ENCODE measurements at places on chromosomes 3 and 15.

GRCh38 chr3:159910991-159911663 lies 77.5 kb upstream of the IL12A start:
- DNase-seq: no peak

- no peak for DNase-seq
Measured at GRCh38 chr15:80431635-80432344, 27.6 kb downstream of the ARNT2 start.

GRCh38 chr3:32460031-32460749 lies 42.5 kb downstream of the CMTM6 start:
- peak; percentile 55 for DNase-seq

GRCh38 chr15:28128031-28128430 lies 28.9 kb upstream of the OCA2 start:
- no peak for DNase-seq

DNA sequence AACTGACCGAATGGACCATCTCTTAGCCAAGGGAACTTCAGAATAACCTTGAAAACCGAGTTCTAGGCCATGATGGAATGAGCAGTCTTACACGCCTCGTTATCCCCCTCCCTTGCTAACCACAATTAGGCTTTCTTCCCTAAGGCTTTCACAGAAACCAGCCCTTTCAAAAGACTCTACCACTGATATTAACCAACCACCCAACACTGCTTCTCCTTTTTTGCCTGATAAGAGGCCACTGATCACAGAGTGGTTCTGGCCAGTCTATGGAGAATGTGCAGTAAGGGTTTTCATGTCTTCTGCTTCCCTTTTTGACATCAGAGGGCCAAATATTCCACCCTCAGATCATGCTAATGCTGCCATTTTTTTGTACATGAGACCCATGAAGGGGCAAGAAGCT lies 59.3 kb downstream of the MCF2L2 start:
- DNase-seq: no peak

GRCh38 chr3:18735005-18735404 lies 309.9 kb upstream of the SATB1 start:
- DNase-seq: no peak

- DNase-seq: no peak
Measured at GRCh38 chr3:138670407-138670806, 61.8 kb downstream of the FAIM start.

GRCh38 chr3:195774917-195775316 lies 36.8 kb downstream of the MUC4 start:
- no peak for DNase-seq

- no peak for DNase-seq
Measured at GRCh38 chr15:68816795-68817303, 3.8 kb downstream of the ANP32A start.

DNA sequence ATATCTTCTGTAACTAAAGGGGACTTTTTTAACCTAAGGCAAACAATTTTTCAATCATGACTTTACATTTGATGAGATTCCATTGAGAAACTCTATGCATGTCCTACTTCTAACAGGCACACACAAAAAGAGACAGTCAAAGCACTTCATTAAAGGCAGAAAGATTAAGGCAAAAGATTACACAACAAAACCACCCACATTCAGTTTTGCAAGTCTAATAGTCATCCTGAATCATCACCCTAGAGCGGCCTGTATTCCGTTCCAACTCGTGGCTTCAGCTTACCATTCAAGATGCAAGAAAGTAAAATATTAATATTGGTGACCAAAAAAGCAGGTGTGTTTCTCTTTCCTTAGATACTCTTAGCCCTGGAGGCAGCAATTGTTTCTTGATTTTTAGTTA lies 205.9 kb downstream of the P3H2 start:
- DNase-seq: no peak

DNA sequence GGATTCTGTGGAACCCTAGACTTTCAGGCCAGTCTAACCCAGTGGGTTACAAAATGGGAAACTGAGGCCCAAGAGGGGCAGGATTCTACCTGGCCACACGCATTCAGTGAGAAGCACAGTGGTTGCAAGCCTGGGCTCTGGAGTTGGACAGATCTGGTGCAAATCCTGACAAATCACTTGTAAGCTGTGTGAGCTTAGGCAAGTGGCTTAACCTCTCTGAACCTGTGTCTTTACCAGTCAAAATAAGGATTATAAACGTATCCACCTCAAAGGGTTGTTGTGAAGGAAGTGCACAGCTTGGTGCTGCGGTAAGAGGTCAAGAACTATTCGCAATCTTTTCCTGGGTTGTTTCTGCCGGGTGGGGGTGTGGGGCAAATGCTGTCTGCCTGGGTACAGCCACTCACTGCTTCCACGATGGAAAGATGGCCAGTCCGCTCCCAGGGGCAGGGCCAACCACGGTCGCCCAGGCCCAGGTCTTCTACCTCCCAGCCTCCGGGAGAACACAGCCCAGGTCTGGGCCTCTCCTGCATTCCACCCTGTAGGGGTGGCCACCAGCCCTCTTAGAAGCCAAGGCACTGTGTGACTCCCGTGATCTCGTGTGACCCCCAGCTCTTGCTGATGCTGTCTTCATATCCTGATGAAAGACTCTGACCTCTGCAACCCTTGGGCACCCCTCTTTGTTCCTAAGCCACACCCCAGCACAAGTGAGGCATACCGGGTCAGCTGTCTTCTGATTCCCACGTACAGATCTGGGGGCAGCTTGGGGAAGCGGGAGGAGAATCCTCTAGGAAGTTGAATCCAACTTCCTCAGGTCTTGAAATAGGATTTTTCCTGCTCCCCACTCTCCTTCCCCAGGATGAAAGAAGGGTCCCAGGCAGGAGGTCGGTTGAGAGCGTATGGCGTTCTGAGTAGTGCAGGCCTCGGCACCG lies 1.5 kb downstream of the CHRNA3 start:
- DNase-seq: no peak

GRCh38 chr15:77031376-77032050 lies 36.6 kb downstream of the PSTPIP1 start:
- peak; percentile 4 for DNase-seq

- DNase-seq: no peak
Measured at GRCh38 chr15:62591842-62592838, 427.1 kb upstream of the C2CD4B start.

DNA sequence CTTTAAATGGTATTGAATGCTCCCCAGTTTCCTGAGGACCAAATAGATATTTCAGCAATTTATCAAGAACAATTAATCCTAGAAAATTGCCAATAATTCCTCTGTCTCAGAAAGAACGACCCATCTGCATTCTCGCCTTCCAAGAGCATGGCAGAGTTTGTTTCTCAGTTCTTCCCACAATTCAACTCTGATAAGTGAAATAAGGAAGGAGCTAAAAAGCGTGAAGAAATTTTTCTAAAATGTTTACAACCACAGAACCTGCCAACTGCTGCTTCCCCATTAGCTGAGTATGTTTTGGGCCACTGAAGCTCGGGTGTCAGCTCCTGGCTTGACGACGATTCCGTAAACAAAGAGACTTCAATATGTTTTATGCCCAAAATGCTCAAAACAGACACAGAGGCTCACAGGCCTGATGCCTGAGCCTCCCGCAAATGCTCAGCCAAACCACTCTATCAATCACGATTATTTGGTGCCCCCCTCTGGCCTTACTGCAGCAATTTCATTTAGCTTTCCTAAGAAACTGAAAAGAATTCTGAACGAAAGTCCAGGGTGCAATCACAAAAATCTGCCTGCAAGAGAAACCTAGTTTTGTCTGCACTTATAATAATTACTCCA lies 259.2 kb upstream of the CCDC54 start:
- DNase-seq: no peak

DNA sequence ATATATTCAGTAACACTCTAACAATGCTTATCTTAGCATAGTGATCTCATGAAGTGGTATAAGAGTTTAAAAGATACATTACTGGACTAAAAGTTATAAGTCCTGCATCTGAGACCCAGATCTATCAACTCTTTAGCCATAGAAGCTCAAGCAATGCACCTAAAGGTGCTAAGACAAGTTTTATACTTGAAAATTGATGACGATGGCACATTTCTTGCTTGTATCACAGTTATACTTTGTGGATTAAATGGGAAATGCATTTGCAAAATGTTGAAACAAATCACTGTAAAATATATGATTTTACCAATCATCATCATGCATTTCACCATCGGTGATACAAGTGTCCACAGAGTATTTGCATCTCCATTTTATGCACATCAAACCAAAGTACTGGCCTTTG lies 525.3 kb upstream of the ZNF385D start:
- DNase-seq: no peak

DNA sequence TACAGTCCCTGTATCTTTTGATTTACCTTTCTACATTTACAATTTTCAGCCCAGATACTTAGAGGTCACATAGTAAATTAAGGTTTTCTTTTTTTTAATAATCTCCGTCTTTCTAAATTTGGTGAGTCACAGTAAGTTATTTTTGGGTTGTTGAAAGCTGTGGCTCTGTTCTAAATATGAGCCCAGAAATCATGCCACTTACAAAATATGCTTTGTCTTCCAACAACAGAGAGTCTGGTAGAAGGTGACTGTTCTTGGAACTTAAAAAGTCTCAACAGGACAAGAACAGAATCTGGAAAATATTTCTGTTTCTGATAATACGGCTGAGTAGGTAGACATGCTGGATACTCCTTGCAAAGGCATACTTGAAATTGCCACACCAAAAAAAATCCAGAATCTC lies 16.0 kb downstream of the GOLGA8S start:
- DNase-seq: no peak

DNA sequence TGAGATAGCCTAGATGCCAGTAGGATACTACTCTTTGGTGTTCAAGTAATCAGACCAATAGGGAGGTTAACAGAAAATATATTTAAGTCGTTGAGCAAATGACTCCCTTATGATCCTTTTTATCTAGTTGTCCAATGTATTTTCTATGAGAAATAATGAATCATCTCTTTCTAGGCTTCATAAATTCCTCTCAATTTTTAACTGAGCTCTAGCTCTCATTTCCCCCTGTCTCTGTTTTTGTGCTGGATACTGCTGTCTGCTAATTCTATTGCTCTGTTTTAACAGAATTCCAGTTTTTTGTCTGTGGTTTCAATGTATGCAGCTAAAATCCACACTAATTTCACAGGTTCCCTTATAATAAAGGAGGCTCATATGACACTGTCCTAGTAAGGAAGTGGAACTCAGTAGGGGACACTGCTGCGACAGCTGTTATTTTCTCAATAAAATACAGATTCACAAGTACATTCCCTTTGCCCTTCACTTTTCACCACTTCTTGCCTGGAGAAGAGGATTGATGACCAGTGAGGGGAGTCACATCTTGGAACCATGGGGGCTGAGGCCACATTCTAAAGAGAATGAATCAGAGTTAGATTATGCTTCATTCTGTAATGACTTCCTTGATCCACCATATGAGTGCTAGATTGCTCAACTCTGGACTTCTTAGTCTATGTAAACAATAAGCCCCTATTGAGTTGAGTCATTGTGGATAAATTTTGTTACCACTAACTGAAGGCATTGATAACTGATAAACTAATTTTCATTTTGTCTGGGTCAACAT lies 558.7 kb upstream of the KCNMB2 start:
- no peak for DNase-seq

DNA sequence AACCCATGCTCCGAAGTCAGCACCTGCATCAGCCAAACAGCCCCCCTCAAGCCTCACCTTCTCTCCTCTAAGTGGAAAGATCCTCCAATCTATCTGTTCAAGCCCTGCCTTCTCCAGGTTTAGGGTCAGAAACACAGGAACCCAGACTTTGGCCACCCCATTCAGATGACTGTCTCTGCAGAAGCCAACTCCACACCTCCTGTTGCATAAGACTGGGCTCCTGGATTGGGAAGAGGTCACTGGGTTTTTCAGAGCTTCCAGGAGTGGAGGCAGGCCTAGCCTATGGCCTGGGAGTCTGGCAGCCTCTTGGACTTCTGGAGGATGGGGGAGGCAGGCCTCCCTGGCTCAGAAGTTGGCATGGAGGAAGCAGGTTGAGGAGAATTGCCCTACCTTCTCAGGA lies 21.5 kb downstream of the CCDC33 start:
- no peak for DNase-seq

Data from activated CD4-positive, alpha-beta T cell treated with anti-CD3 and anti-CD28 coated beads for 4 hours (primary cell).